NCI-H2081 treated with DMSO at 0.1 percent for 48 hours (cell line): ENCODE measurements at places on chromosomes 12 and 14.
A peak's percentile ranks its signal among the peaks of the same experiment; 100 is the strongest.

DNA sequence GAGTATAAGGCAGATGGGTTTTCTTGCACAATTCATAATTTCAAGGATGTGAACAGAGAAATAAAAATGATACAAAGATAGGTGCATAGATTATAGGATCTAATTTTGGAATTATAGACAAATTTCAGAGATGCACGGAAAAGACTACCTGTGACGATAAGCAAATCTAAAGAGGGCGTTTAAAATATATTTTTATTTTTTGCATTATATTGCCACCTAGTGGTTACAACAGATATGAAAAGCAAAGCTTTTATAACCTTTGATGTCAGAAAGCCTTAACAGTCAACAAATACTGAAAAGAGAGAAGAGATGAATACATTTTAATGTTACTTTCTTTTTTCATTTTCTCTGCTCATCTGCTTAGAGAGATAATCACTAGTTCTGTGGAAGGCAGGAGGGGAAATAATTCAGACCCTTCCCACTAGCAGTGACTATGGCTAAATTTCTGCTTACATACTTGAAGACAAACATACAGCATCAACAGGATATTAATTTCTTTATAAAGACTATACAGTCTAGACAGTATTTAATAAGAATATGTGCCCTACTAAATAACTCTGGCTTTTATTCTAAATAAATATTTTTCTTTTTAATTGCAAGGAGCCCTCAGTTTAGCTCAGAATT lies 46.3 kb downstream of the NTS start:
- peak; percentile 7 for DNase-seq

GRCh38 chr12:60205500-60205899 lies 609.7 kb downstream of the SLC16A7 start:
- no peak for DNase-seq

- no peak for DNase-seq
Observed at GRCh38 chr14:99430491-99430890, 50.2 kb downstream of the SETD3 start.

DNA sequence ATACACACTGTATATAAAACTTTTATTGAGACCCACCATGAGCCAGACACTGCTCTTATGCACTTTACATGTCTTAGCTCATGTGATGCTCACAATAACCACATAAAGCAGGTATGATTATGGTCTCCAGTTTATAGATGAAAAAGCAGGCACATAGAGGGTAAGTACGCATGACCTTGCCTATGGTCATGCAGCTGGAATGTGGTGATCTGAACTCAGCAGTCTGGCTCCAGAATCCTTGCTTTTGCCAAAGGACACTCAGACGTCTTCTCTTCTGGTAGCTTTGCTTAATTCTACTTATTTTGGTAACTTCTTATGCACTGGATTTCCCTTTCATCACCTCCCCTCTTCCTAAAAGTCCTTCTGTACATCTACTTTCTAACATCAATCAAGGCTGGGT lies 103.3 kb upstream of the CRY1 start:
- no peak for DNase-seq

DNA sequence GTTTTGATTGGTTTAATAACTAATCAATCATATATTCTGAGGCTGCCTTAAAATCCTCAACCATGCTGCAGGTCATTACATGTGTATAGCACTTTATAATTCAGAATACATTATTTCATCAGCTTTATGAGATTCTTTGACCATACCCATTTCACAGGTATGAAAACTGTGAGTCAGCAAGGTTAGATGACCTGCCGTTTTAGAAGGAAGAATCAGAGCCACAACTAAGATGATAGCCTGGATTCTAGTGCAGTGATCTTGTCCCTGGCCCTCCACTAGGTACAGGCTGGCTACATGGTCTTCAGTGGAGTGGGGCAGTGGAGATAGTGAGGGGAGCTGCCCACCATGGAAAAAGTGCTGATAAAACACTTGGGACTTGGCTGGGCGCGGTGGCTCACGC lies 154.4 kb upstream of the MAX start:
- DNase-seq: no peak

DNA sequence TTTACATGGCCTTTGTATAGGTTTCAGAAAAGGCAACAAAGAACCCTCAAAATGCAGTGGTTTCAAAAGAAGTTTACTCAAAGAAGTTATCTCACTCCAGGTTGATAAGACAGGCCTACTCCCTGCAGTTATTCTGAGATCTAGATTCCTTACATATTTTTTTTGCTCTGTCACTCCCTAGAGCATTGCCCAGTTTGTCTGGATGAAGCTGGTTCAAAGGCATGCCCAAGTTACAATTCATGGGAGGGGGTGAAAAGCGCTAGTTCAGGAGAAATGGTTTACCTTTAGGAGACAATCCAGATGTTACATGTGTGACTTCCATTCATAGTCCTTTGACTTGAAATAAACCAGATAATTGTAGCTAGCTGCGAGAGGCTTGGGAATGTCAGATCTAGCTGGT lies 115.0 kb downstream of the TPH2 start:
- no peak for DNase-seq

- DNase-seq: peak; percentile 12
Observed at GRCh38 chr14:65164068-65164824, 61.9 kb upstream of the MAX start.

DNA sequence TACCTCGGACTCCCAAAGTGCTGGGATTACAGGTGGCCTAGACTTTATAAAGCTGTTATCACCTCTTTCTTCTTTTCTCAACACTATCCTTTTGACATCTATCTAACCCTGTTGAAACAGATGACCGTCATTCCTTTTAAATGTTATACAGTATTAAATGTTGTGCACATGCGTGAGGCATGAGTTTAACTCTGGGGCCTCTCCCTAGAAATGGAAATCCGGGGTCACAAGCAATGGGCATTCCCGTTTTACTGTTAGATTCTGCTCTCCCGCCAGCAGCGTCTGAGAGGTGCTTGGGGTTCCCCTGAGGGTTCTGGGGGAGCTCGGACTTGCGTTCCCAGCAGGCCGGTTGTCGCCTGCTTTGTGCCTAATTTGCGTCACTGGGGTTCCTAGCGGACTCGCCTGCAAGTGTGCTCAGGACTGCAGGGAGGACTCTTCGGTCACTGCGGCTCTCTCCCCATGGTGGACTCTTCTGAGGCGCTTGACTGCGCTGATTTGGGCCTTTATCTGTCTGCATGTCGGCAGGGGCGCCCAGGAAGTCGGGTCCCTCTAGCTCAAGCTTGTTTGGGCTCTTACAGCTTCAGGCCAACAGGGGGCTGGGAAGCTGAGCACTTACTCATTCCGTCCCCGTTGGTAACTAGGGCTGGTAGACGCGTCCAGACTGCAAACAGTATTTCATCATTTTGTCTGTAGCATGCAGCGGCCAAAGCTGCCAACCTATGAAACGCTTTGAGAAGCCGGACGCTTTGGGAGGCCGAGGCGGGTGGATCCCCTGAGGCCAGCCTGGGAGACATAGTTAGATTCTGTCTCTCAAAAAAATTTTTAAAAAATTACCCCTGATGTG lies 1.2 kb upstream of the RAN start:
- no peak for DNase-seq

DNA sequence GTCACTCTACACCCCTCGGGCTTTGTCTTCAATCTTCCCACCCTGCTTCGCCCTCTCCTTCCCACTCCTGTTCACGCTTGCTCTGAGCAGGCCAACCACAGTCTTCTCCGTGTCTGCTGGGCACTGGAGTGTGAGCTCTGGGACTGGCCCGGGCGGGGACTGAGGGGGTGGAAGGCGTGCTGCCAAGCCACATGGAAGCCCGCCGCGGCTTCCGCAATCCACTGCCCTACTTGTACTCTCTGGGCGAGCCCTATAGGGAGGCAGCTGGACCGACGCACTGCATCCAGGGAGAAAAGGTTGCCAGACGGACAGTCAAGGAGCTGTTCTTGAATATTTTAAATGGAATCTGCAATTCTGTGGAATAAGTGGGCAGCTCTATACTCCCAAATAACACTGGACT lies 24.8 kb downstream of the GOLGA3 start:
- no peak for DNase-seq

DNA sequence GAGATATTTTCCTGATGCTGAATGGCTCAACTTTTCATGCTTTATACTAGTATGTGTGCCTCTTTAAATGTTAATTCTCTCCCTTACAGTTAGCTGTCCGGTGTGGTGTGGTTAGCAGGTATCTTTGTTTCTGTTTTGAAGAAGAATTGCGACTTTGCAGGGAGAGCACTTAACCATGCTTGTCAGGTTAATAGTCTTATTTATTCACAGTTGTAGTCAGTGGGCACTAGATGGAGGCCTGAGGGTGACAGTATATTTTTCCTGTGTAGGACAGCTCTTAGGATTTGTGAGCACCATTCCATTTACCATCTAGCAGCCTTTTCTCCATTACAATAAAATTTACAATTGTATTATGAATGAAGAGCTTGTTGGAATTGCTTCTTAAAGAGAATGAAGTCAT lies 34.9 kb downstream of the PDE3A start:
- no peak for DNase-seq

- DNase-seq: no peak
Observed at GRCh38 chr12:109446-109845, 42.9 kb downstream of the IQSEC3 start.

DNA sequence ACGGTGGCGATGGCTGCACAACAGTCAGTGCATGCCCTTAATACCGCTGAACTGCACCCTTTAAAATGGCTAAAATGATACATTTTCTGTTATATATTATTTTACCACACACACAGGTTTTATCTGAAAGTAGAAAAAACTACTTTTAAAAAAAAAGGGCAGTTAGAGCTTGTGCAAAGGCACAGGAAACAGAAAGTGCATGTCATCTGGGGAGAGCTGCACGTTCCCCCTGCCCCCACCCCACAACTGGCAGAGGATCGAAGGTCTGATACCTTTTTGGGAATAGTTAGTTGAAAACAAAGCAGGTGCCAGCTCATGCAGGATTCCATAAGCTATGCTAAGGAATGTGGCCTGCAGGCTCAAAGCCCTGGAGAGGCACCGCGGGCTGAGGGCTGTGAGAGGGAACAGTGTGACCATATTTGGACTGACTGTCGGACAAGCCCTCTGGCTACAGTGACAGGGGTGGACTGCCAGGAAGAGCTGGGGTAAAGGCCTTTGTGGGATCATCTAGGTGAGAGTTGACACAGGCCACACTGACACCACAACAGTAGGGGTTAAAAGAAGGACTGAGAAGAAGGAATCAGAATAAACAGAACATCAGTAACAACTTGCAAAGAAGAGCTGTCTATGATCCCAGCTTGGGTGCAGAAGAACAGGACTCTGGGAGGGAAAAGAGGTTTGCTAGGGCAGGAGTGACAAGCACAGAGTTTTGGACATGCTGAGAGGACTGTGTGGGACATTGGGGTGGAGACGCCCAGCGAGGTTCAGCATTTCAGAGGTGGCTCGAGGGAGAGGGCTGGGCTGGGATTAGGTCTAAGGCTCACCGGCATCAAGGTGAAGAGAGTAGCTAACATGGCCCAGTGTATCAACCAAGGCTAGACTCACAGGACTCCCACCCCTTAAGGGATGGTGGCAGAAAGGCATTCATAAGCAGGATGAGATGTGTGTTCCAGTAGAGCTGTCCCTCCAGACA lies 54.6 kb downstream of the ACTN1 start:
- DNase-seq: no peak

DNA sequence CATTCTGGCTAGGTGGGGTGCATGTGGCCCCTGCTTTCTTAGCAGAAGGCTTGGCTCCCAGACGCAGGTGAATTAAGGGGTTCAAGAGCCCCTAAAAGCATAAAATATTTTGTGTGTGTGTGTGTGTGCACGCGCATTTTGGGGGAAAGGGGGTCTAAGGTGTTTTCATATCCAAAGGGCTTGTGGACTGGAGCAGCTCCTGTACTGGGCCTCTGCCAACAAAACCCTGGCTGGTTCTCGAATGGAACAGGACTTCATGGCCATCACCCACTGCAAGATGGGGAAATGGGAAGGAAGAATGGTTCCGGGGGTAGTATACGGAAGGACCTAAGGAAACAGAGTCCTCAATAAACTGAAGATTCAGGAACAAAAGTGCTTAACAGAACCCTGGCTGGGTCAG lies 3.9 kb upstream of the ATN1 start:
- no peak for DNase-seq

GRCh38 chr14:64889352-64889751 lies 9.6 kb upstream of the SPTB start:
- no peak for DNase-seq

GRCh38 chr14:74562515-74563232 lies 49.4 kb downstream of the LTBP2 start:
- no peak for DNase-seq

GRCh38 chr12:54879579-54879978 lies 25.3 kb downstream of the MUCL1 start:
- no peak for DNase-seq

- DNase-seq: no peak
Observed at GRCh38 chr12:2246358-2246757, 193.6 kb downstream of the CACNA1C start.

- DNase-seq: no peak
Observed at GRCh38 chr12:14701809-14702568, 5.6 kb upstream of the GUCY2C start.

GRCh38 chr12:122471324-122472226 lies 29.2 kb downstream of the ZCCHC8 start:
- peak; percentile 33 for DNase-seq

DNA sequence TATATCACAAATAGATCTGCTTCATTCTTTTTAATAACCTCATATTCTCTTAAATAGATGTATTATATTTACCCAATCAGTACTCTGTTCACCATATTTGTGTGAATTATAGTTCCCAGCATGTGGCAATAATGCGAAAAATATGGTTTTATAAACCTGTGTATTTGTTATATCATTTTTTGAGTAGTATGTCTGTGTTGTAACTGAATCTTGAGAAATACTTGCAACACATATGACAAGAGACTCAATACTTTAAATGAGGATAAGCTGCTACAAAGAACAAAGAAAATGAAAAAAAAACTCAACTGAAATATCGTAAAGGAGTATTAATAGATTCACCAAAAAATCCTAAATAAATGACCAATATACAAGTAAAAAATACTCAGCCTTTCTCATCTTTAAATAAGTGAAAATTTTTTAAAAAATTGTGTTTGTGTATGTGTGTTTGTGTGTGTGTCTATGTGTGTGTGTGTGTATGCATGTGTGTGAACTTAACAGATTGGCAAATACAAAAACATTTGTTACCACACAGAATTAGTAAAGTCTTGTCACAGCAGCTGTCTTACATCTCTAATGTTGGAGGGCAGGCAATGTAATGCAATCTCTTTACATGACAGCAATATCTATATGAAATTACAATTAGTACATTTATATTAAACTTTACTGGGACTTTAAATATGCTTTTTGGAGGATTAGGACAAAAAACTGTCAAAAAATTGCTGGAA lies 441.9 kb upstream of the MGAT4C start:
- DNase-seq: no peak

DNA sequence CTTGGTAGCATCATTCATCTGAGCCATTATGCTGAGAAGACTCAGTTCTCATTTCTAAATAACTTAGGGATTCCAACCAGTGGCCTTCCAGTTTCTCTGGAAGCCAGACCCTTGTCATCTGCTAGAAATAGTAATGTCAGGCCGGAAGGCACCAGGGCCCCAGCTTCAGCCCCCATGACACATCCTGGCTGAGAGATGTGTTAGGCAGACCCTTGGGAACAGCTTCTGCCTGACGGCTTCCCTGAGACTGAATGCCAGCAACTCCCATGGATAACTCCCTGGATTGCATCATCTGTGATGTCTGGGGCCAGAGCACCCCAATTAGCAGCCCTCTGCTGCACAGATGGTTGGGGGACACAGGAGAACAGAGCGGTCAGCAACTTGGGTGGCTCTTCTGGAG lies 583.5 kb upstream of the TBX3 start:
- no peak for DNase-seq
